Adipose tissue (tissue), 3 donors: ENCODE measurements at places on chromosomes 7 and 10. TPM values are rescaled to one million over a fixed set of nuclear protein-coding genes. Genes with fewer than 3 reads are reported as not detected.

The CTAGE15 gene
- 0.03 TPM for polyA plus RNA-seq

The WEE2 gene
- not detected for polyA plus RNA-seq

The CAMK1D gene
- polyA plus RNA-seq, result 8.4 TPM

The SPDYE8 gene
- not detected for polyA plus RNA-seq

The MLXIPL gene
- polyA plus RNA-seq, result 258 TPM

The PTER gene
- 7.0 TPM for polyA plus RNA-seq

The RET gene
- 0.56 TPM for polyA plus RNA-seq

The CNPY1 gene
- not detected for polyA plus RNA-seq

The CALHM2 gene
- 95.5 TPM for polyA plus RNA-seq

The CRTAC1 gene
- polyA plus RNA-seq, result 0.49 TPM

The SHH gene
- polyA plus RNA-seq, result 0.01 TPM

The GIGYF1 gene
- polyA plus RNA-seq, result 35.3 TPM

The GIMAP6 gene
- 7.5 TPM for polyA plus RNA-seq

The KIAA1549 gene
- polyA plus RNA-seq, result 5.4 TPM

The FFAR4 gene
- 0.22 TPM for polyA plus RNA-seq

The LBX1 gene
- polyA plus RNA-seq, result not detected

The SPDYE18 gene
- not detected for polyA plus RNA-seq

The PON1 gene
- polyA plus RNA-seq, result not detected

The IDE gene
- polyA plus RNA-seq, result 8.4 TPM

The AKR1C8 gene
- polyA plus RNA-seq, result not detected

The A1CF gene
- polyA plus RNA-seq, result 0.04 TPM

The SLC26A5 gene
- 0.04 TPM for polyA plus RNA-seq

The TDRD1 gene
- polyA plus RNA-seq, result 0.25 TPM

The TAS2R3 gene
- polyA plus RNA-seq, result not detected
